ENCODE measurements at places on chromosomes 11 and 22.

GRCh38 chr22:37979782-37980181, 4.6 kb downstream of the SOX10 start:
- no peak for DNase-seq

DNA sequence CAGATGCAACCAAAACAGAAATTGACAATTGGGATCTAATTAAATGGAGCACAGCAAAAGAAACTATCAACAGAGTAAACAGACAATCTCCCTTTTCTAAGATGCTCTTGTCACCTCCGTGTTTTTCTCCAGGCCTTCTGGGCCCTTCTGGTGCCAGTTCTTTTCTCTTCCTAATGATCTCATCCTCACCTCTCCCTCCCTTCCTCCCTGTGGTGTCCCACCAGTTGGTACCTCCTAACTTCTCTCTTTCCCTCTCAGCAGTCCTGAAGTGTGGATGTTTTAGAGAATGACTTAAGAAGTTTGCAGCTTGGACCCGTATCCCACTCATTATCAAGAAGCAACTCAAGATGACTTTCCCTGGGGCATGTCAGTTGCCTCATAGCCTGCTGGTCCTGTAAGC, 6.4 kb downstream of the APOBEC3H start:
- DNase-seq = no peak

- DNase-seq = no peak
Measured at GRCh38 chr11:7630002-7630401, 43.3 kb downstream of the CYB5R2 start.

- DNase-seq = no peak
Measured at GRCh38 chr11:100923555-100923954, 206.1 kb downstream of the PGR start.

- DNase-seq = no peak
Measured at GRCh38 chr11:120144501-120144900, 6.6 kb upstream of the TRIM29 start.
